Ovary (tissue), 10 donors: ENCODE measurements at places on chromosomes 12 and 14. TPM values are rescaled to one million over a fixed set of nuclear protein-coding genes. Genes with fewer than 3 reads are reported as not detected.

The TGM1 gene
- total RNA-seq = 4.2 TPM

The KRT2 gene
- total RNA-seq = not detected

The DDX51 gene
- total RNA-seq = 24.6 TPM

The MYO1H gene
- not detected for total RNA-seq

The LALBA gene
- not detected for total RNA-seq

The KLRG1 gene
- 0.87 TPM for total RNA-seq

The NOVA1 gene
- total RNA-seq = 9.8 TPM

The OAS1 gene
- 14.8 TPM for total RNA-seq

The ABCD2 gene
- total RNA-seq = 0.12 TPM
